Activated T-cell treated with anti-CD3 and anti-CD28 coated beads for 48 hours (primary cell): ENCODE measurements at places on chromosomes 1 and 21.

- no peak for DNase-seq
Observed at GRCh38 chr1:65541161-65541560, 120.7 kb downstream of the LEPR start.

- DNase-seq = no peak
Observed at GRCh38 chr1:36492491-36492890, 9.8 kb upstream of the CSF3R start.

DNA sequence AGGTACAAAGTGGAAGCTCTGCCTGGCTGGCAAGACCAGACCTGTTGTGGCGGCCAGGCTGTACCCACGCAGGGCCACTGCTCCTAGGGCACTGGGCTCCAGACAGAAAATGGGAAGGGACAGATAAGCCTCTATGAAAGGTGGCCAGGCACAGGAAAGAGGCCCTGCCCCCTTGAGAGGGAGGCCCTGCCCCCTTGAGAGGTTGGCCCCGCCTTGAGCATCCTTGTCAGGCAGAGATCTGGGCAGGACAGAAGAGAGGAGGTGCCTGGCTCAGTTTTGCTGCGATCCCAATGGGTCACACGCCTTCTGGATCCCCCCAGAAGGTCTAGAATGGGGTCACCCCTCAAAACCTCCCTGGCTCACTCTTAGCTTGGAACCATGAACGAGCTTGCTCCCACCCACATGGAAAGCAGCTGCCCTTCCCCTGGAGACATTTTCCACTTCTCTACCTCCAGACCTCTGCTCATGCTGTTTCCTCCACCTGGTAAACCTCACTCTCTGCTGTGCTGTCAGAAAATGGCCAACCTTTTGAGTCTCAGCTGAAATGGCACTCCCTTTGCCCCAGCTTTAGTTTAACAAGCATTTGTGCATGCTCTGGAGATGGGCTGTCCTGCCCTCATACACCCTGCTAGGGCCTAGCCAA lies 17.5 kb upstream of the ECE1 start:
- no peak for DNase-seq

DNA sequence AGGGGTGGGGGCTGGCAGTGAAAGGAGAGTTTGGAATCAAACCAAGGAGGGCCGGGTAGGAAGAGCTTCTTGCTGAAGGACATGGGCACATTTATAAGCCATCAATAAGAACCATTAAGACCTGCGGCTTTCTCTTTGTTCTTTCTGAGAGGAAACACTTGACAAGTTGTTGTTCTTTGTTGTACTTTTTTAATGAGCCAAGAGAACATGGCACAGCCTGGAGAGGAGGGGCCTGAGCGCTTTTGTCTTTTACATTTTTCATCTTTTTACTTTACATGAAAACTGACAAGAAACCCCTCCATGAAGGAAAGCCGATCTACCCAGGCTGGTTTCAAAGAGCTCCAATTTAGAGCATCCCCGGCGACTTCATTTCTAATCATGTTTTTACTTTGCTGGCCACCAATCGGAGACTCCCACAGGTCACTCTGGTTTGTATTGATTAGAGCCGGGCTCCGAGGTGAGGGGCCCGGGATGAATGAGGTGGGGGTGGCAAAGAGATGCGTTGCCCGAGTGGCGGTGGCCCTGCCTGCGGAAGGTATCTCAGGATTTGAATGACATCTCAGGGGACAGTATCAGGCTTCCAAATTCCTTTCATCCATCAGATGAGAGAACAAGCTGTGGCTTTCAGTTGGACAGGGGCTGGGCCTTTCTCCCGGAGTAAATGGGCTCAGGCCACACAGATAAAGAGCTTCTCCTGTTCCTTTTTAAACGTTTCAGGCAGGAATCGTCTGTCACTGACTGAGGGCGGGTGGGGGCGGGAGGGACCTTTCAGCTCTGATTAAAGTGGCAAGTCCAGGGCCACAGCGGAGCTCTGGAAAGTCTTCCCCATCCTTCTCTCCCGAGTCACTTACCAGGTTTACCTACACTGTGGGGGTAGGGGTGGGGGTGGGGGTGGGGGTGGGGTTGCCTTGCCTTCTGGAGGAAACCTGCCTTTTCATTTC lies 138.8 kb upstream of the ARHGEF16 start:
- no peak for DNase-seq

GRCh38 chr1:59015708-59016107 lies 231.9 kb upstream of the JUN start:
- no peak for DNase-seq

- no peak for DNase-seq
Observed at GRCh38 chr1:3219791-3220467, 150.9 kb downstream of the PRDM16 start.

DNA sequence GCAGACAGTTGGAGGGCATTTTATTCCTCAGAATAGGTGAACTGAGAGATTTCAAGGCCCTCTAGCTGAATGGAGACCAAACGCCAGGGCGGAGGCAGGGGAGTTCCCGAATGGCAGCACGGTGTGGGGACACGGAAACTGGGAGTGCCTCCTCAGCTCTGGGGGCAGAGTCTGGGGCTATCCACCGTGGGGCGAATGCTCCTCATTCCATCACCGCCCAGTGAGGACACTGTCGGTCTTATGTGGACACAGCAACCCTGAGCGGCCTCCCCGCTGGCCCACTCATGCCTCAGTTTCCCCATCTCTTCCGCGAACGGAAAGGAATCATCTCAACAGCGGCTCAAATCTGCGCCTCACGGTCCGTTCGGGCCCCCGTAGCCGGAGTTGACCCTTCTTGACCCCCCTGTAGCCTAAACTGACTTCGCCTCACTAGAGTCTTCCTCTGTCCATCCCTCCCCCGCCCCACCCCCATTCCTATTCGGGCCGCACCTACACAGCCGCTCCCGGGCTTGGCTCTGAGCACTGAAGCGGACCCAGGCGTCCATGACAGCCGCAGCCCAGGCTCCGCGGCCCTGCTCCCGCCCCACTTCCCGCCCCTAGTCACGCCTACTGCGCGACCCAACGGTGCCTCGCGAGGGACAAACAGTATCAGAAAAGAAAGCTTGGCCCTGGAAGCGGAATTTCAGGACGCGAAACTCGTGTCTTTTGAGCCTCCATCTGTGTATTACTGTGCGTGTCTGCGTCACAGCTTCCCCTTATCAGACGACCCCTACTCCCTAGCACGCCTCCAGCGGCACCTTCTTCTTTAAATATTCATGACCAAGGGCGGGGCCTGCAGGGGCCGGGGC lies at the start of gene PEX11B:
Gene PEX11B (minus strand): TSS at position 574 of the 848 bp plus-strand sequence. CDS start 29 bp downstream, at position 545.
- peak; percentile 89 for DNase-seq
